ENCODE measurements at places on chromosomes 4 and X.

- no peak for DNase-seq
These were observed 1.6 kb downstream of the FAT4 start for GRCh38 chr4:125316401-125316790.

GRCh38 chrX:1492421-1493012 lies 39.8 kb upstream of the ASMTL start:
- DNase-seq = no peak

DNA sequence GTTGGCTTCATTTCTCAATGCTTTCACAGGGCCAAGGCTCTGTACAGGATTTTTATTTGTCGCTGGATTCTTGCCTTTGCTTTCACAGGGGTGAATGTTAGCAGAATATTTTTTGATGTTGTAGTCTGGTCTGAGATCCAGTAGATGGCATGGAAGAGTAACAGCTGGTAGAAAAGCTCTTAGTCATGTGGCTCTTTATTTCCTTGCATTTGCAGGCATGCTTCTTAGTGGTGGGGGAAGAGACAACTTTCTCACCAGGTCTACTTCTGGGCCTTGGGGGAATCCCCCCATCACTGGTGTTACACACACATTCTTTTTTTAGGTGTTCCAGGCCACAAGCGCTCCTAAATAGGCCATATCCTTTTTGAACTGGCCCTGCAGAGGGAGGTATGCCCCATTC lies 58.2 kb upstream of the DKK2 start:
- DNase-seq = no peak

DNA sequence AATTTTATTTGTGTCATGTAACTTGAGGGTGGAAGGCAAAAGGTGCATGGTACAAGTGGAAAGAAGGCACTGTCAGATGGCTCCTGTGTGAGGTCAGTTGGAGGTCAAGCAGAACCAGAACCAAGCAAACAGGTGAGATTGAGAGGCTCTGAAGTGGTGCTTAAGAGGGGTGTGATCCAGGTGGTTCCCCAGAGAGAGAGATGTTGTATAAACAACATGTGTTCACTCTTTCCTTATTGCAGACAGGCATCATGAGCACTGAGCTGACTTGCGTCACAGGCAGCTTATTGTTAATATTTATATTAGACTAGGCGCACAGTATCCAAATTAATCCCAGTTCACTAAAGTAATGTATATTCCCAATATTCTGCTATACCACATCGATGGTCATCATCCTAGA lies 56.8 kb downstream of the CXCL13 start:
- DNase-seq = no peak

DNA sequence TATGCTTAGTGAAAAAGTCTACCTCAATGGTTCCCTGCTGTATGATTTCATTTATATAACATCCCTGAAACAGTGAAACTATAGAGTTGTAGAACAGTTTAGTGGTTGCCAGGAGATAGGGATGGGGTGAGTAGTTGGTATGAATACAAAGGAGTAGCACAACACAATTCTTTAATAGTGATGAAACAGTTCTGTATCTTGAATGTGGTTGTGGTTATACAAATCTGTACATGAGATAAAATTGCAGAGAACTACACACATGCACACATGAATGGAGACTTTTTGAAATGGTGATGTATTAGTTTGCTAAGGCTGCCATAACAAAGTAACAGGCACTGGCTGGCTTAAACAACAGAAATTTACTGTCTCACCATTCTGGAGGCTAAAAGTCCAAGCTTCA lies 677.1 kb downstream of the ADGRL3 start:
- no peak for DNase-seq

GRCh38 chr4:165874791-165875371 lies 1.8 kb downstream of the TLL1 start:
- no peak for DNase-seq

DNA sequence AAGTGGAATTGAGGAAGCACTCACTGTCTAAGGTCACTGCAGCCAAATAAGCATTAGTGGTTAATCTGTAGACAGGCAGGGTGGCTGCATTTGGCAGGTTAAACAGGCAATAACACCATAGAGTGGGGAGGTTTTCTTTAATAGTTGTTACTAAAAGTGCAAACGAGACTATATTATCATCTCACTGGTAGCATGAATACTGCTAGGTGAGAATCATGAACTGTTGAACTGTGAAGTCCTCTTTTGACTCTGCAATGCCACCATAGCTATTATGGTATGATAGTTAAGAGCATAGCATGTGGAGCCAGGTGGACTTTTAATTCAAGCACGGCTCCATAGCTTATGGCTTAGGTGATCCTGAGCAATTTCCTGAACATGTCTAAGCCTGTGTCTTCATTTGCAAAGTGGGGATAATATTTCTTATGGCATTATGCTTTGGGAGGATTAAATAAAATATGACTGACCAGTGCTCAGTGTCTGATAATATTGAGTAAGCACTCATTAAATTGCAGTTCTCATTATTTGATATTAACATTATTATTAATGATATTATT lies 235.6 kb upstream of the HHIP start:
- DNase-seq = no peak

DNA sequence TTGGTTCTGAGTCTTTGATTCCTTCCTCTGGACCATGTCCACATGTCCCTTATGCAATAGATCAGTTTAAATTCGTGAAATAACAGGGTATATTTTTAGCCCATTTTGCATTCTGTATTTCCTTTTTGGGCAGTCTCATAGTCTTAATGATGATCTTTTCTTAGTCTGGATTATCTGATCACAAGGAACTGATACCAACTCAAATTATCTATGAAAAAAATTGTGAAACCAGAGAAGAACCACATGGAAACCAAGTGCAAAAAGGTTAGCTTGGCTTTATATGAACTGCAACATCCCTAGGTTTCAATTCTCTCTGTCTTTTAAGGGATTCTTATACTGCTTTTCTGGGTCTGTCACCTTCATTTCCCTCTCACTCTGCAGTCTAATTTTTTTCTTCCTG lies 608.6 kb upstream of the AADAT start:
- no peak for DNase-seq

- DNase-seq = no peak
These were observed 202.9 kb downstream of the CFAP299 start for GRCh38 chr4:80538276-80538926.

DNA sequence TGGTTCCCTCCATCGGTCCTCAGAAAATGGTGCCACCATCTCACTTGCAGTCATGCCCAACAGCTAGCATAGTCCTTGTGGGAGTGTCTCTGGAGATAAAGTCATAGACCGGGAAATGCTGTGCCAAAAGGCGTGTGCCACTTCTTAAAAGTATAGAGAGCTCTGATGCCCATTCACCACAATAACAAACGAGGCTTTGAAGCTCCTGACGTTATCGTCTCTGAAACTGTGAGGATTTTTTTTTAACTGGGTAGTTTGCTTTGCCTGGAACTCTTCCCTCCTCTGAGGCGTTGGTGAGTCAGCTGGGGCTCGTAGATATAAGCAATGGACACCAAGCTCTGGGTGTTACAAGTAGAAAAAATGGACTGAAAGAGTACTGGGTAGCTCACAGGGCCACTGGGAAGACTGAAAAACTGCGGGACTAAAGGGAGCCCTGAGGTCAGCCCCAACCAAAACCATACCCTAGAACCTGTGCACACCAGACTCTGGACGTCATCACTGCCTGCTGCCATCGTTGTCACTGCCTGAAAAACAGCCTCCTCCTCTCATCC lies 89.4 kb upstream of the TRIM2 start:
- DNase-seq = no peak

DNA sequence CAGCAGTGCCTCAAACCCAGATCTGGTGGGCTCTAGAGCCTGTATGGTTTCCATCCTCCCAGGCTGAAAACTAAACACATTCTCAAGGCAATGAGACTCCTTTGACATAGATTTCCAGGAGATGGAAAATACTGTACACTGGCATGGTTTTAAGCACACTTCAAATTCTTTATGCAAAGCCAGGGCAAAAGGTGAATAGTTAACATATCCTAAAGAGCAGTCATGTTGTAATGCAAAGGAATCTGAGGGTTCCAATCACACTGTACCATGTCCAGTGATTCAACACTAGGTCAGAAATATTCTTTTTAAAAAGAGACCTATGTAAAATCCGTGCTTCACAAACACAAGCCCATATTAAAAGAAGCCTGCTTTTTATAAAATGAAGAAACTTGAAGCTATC lies 195.3 kb downstream of the QDPR start:
- DNase-seq = no peak

DNA sequence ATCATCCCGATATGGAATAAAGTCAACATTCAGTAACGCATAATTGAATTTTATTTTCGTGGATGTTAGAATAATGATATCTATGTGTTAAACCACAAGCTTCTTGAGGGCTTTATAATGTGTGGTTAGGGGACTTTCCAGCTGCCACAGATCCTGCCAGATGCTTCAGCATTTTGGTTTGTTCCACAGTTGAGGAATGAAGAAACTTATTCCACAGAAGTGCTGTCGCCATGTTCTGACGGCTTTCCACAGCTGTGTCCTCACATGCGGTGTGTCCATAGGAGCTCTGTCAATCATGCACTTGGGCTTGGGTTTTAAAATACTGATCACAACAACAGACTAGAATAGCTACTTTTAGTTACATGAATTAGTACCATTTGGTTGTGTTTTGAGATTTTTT lies 411.9 kb downstream of the TRIML1 start:
- no peak for DNase-seq

DNA sequence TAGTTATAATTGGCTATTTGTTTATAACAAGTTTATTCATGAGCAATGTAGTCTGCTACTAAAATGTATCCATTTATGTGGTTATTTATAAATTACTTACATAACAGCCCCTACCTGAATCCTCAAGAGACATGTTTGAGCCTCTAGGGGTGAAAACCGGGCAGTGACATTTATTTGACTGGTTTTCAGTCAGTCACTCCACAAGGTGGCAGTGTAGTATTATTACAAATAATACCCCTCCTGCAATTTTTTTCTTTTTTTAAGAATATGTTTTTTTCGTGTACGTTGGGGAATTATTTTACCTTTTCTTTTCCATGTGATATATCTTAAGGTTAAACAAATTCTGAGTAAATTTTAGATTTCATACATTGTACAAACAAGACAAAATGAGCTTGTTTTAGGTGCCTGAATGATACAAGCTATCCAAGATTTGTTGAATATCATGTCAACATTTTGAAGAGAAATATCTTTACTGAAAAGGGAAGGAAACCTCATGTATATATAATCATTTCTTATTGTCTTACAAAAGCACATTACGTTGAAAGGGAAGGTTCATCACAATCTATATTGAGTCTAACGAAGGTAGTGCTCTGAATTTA lies 598.7 kb upstream of the TECRL start:
- DNase-seq = no peak

DNA sequence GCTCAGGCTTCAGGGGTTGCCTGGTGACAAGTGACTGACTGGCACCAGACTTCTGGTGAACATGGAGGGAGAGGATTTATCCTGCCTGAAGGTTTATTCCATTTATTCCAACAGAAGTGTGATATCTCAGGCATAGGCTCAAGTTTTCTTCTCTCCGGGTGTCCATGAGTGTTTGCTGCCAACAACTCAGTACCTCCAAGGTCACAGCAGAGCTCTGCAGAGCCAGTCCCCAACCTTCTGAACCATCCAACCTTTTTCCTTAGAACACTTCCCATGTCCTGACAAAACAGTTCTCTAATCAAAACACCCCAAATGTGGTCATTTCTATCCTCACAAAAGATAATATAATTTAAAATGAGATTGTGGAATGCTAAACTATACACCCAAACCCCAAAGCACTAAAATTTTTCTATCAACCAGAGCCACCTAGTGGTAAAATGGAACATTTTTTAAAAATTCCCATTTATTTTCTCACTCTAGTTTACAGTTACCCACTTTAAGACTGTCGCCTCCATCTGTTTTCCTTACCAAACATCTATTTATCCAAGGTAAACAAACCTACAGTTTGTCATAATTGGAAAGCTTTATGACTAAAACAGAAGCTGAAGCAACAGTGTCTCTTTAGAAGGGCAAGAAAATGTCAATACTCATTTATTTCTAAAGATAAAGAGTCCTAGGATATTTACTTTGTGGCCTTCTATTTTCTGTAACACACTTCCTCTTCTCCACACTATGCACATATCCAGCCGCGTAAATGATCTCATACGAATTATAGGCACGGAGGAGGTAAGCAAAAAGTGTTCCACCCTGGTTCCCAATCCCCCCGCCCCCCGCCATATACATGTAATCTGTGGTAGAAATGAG lies 39.5 kb downstream of the TMEM154 start:
- DNase-seq = no peak

GRCh38 chr4:48746608-48747362 lies 33.3 kb downstream of the FRYL start:
- no peak for DNase-seq

GRCh38 chrX:19709812-19710518 lies 177.4 kb downstream of the SH3KBP1 start:
- no peak for DNase-seq

DNA sequence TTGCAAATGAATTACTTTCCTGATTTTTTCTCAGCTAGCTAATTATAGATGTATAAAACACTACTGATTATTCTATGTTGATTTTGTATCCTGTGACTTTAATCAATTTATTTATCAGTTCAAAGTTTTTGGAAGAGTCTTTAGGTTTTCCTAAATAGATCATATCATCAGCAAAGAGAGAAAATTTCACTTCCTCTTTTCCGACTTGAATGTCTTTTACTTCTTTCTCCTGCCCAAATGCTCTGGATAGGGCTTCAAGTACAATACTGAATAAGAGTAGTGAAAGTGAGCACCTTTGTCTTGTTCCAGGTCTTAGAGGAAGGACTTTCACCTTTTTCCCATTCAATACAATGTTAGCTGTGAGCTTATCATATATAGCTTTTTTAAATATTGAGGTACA lies 417.9 kb downstream of the PDGFC start:
- DNase-seq = no peak

- no peak for DNase-seq
These were observed 21.5 kb downstream of the CDX4 start for GRCh38 chrX:73468376-73468775.

GRCh38 chrX:20596856-20597255 lies 330.1 kb upstream of the RPS6KA3 start:
- no peak for DNase-seq

All from stimulated activated CD8-positive, alpha-beta memory T cell treated with anti-CD3 and anti-CD28 coated beads, Interleukin-4, amount 100 ng/mL, for 4 hours (primary cell).